ENCODE measurements at places on chromosomes 2 and 18. TPM values are rescaled to one million over a fixed set of nuclear protein-coding genes. Genes with fewer than 3 reads are reported as not detected.

The MAPRE3 gene
- total RNA-seq: 2.8 TPM

The FANCL gene
- total RNA-seq: 19.7 TPM

The ELOA2 gene
- total RNA-seq: not detected

The DHRS9 gene
- 0.19 TPM for total RNA-seq

The PAX3 gene
- total RNA-seq: not detected

The KCNE4 gene
- total RNA-seq: 151 TPM

The RAB31 gene
- 55.6 TPM for total RNA-seq

The EVX2 gene
- total RNA-seq: not detected

The LOXHD1 gene
- total RNA-seq: not detected

The SERPINE2 gene
- 542 TPM for total RNA-seq

The PTH2R gene
- total RNA-seq: not detected

The MLPH gene
- 24.7 TPM for total RNA-seq

The GATA6 gene
- total RNA-seq: 35.0 TPM

The GKN2 gene
- not detected for total RNA-seq

The MAPK4 gene
- total RNA-seq: not detected

The BCL11A gene
- total RNA-seq: 0.19 TPM

The CYBRD1 gene
- total RNA-seq: 81.9 TPM

The CKAP2L gene
- total RNA-seq: 2.3 TPM

The CAMKMT gene
- 6.8 TPM for total RNA-seq

The CPO gene
- total RNA-seq: under 0.01 TPM

The RAMP1 gene
- total RNA-seq: 3.1 TPM

The ADGRF3 gene
- total RNA-seq: under 0.01 TPM

All from regular cardiac myocyte (primary cell).